Bladder microvascular endothelial cell (primary cell): ENCODE measurements at places on chromosomes 7 and 10. TPM values are rescaled to one million over a fixed set of nuclear protein-coding genes. Genes with fewer than 3 reads are reported as not detected.

Gene TMEM184A
- total RNA-seq = 0.13 TPM in 1 of 2 replicates, not detected in the other

Gene CACNB2
- total RNA-seq = not detected in 2 replicates

Gene SPDYE6
- 0.06 TPM in 1 of 2 replicates, not detected in the other for total RNA-seq

Gene SEMA4G
- total RNA-seq = 1.8 and 2.8 TPM in 2 replicates
